ENCODE measurements at places on chromosomes 7 and 10. TPM values are rescaled to one million over a fixed set of nuclear protein-coding genes. Genes with fewer than 3 reads are reported as not detected.

Gene RBP3
- total RNA-seq = not detected

Gene STEAP1
- total RNA-seq = 2.1 TPM

Gene CALHM3
- total RNA-seq = 0.16 TPM

Gene NKX2-3
- total RNA-seq = not detected

Gene C10orf67
- not detected for total RNA-seq

Gene PGAM2
- 0.24 TPM for total RNA-seq

Gene C10orf90
- total RNA-seq = not detected

Gene GJD4
- not detected for total RNA-seq

GRCh38 chr7:120052884-120053382, 220.0 kb upstream of the KCND2 start:
- no peak for DNase-seq

DNA sequence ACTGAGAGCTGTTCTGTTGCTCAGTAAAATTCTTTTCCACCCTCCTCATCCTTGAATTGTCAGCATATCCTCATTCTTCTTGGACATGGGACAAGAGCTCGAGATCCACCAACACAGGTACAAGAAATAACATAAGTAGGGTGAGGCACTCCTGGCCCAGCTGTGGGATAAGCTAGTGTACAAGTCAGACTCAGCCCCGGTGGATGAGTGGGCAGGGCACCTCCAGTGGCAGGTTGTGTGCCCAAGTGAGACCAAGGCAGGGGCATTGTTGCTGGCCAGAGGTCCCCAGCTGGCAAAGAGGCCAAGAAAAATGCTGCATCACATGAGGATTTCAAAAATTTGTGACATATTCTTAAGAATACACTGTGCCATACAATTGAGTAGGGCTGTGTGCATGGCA, 402.0 kb upstream of the ZWINT start:
- DNase-seq = no peak

GRCh38 chr7:67788669-67789068, 792.0 kb downstream of the TYW1 start:
- no peak for DNase-seq

DNA sequence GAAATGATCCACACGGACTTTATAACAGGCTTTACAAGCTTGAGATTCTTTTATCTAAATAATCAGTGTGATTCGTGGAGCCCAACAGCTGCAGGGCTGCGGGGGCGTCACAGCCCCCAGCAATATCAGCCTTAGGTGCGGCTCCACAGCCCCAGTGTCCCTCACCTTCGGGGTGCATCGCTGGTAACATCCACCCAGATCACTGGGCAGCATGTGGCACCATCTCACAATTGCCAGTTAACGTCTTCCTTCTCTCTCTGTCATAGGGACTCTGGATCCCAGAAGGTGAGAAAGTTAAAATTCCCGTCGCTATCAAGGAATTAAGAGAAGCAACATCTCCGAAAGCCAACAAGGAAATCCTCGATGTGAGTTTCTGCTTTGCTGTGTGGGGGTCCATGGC, 155.6 kb downstream of the EGFR start:
- no peak for DNase-seq

DNA sequence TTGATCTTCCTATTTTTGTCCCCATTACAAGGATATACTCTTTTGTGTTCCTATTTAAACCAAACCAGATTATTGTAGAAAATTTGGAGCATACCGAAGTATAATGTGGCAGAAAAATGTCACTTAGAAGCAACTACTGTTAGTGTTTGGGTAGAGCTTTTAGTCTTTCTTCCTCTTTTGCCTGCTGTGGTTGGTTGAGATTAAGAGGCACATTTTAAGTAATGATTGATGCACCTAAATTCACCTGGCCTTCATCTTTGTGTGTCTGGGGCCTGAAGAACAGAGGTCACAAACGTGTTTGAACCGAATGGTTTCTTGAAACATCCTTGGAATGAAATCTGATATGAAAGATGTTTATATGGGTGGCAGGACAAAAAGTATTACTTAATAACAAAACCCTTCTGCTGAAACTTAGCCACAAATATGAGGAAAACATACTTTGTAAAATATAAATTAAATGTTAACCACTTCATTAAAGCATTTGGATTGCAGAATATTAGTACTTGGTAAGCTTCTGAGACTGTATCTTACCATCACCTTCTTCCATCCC, 2.6 kb downstream of the BPGM start:
- DNase-seq = no peak

DNA sequence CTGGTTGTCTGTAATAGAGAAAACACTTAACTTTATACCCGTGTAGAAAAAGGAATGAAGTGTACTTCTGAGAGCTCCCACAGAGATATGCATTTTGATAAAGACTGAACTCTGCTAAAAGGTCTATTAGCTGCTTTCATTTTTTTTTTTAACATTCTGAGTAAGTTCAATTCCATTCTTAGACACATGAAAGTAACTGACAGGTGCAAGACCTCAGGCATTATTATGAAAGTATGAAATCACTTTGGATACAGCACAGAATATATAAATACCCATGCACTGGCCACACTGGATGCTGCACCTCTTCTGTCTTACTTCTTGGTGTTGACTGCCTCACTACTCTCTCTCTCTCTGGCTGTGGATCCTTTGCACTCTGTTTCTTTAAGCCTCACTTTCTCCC, 46.2 kb downstream of the VWDE start:
- DNase-seq = no peak

DNA sequence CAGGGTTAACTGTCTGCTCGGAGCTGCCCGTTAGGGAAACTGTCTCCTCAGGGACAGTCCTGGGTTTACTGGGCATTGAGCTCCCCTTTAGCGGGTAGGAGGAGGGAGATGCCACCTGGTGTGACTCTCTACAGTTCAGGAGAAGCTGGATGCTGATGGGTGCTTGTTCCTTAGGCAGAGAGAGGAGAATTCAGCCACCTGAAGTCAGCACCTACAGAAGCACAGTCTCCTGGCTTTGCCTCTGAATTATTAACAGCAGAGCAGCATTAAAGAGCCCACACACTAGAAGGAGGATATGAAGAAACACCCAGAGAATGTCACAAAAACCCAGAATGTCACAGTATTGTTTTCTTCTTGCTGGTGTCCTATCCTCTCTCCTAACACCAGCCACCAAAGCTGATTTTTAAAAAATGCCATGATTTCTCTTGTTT, 696 bp downstream of the GIMAP4 start:
- DNase-seq = no peak

DNA sequence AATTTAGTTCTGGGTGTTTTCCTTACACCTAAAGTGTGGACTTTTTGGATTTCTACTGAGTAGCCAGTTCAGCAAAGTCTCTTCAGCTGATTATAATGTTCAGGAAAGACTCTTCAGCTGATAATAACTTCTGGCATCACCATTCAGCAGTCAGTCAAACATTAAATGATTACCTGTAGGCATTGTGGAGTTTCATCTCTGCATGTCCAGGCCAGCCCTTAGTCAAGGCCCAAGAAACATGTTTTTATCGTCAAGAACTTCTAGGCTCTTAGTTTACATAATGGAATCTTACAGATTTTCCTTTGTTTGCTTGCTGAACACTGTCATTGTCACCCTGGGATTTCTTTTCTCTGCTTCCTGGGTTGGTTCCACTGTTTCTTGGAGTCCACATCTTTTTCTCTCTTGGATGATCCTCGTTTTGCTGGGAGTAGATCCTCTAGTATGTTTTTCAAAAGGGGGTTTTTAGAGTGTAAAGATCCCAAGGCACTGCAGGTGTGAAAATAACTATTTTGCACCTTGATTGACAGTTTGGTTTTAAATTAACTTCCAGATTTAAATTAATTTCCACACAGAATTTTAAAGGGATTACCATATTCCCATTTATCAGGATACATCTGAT, 24.2 kb downstream of the CCM2 start:
- no peak for DNase-seq

- no peak for DNase-seq
Observed at GRCh38 chr10:52706332-52707070, 66.1 kb downstream of the MBL2 start.

DNA sequence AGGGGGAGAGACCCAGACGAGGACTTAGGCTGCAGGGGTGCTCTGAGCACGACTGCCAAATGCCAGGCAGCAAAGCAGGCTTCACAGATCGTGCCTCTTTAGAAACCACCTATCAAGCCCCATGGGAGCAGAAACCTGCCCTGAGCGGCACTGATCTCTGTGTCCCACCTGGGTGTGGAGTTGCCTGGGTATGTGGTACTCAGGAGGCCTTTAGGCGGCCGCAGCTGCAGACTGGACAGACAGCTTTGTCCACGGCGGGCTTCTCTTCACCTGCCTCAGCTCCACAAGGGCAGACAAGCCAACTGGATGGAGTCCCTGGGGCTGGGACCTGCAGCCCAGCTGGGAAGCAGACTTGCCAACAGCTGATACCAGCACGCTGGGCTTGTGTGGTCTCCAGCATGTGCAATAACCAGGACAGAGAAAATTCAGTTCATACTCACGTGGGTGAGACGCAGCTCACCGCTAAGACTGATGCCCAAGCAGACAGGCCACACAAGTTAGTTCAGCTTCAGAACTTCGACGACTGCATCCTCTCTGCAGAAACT, 163.2 kb downstream of the EBF3 start:
- no peak for DNase-seq

DNA sequence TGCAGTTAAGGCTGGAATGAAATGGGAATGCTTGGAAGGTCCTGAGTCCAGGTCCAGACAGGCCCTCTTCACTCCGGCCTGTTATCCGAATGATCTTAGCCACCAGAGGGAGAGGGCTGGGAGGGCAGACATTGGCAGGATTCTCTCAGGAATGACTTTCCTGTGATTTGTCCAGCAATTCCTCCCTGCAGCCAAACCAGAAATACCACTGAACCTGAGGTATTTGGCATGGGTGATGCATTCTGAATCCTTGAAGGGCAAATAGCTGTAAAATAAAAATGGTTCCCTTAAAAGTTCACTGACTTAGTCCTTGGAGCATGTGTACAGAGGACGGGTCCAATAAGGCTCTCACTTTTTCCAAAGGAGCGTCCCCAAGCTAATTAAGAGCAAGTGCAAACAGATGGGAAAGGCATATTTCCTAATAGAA, 77.5 kb upstream of the HABP2 start:
- DNase-seq = no peak

GRCh38 chr7:158949359-158949758, 93.0 kb downstream of the DYNC2I1 start:
- no peak for DNase-seq

DNA sequence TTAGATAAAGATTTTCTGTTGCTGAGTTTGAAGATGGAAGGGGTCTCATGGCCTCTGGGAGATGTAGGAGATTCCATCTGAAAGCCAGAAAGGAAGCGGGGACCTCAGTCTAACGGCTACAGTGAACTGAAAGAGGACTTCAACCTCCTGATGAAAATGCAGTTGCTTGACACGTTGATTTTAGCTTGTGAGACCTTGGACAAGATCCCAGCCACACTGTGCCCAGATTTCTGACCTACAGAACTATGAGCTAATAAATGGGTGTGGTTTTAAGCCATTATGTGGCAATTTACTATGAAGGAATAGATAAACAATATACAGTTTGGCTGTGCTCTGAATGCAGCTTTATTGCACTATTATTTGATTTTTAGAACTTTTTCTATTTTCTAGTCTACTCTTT, 342.3 kb upstream of the SEMA3D start:
- no peak for DNase-seq

DNA sequence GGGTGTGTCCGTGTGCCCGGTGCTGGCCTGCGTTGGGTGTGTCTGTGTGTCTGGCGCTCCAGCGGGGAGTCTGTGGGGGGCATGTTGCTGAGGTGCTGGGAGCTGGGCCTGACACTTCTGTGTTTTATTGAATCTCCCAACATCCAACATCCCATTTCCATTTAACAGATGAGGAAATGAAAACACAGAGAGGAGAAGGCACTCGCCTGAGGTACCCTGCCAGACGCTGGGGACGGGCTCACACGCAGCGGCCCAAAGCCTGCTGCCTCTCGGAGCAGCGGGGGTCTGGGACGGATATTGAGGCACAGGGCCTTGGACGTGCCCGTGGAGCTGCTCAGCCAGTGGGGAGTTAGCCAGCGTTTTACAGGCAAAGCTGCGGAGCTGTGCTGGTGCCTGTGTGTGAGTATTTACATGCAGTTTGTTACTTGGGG, 133.9 kb downstream of the DNAJB6 start:
- DNase-seq = no peak

DNA sequence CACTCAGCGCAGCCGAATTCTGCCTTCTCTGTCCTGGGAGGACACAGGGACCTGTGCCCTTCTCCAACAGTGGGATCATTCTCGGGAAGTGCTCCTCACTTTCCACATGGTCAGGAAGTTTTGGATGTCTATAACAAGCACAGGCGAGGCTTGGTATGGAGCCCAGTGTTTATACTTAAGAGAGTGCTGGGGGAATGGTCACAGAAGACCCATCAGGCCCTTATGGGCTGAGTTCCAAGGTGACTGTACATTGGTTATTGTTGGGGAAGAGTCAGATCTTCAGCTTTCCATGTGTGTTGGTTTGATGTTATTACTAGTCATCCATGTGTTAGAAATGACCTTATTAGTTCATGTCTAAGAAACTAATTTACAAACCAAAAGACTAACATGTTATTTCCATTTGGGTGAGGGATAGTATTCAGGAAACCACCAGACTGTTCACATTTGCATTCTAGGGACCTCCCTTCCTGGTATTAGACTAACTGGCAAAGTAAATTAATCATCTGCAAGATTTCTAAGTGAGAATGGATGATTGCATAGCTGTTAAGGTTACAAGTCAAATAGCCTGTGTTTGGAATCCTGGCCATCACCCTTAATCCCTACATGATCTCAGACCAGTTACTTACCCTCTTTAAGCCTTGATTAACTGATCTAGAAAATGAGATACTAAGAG, 834.2 kb downstream of the LRMDA start:
- no peak for DNase-seq

DNA sequence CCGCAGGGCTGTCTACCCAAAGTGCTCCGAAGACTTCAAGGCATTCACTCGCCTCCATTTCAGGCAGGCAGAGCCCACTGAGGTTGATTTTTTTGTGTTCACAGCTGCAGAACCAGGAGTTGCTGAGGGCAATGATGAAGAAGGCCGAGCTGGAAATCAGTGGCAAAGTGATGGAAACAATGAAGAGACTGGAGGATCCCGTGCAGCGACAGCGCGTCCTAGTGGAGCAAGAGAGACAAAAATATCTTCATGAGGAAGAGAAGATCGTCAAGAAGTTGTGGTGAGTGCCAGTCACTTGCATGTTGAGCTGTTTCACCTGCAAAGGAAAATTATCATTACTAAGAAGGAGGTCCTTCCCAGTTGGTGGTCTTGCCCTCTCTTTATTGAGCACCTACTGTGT, 210.5 kb downstream of the ARHGAP21 start:
- no peak for DNase-seq

GRCh38 chr7:48298779-48299178, 127.5 kb downstream of the ABCA13 start:
- DNase-seq = no peak

DNA sequence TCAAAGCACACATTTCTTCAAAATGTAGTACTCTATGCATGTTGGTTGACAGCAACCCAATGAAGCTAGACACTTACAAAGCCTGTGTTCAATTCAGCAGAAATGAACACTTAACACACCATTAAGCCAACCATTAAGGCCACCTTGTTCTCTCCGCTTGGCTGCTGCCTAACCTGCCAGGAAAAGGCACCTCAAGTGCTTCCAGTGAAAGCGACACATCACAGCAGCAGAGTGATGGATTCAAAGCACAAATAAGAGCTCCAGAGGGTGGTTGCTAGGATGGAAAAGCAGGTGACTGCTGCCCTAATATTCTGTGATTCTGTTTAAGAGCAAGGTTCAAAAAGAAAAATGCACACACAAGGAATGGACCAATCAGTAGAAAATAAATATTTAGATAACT, 81.5 kb upstream of the GNAI1 start:
- DNase-seq = no peak

Measured in GM12878 (cell line).